ENCODE measurements at places on chromosomes 12 and 14.

DNA sequence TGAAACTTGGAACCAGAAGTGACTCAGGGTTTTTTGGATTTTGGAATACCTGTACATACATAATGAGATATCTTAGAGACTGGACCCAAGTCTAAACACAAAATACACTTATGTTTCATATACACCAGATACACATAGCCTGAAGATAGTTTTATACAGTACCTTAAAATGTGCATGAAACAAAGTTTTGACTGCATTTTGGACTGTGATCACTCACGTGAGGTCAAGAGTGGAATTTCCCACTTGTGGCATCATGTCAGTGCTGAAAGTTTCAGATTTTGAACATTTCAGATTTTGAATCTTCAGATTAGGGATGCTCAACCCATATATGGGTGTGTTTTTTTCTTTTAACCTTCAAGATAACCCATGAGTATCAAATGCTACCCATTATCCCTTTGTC, 6.6 kb downstream of the SBNO1 start:
- DNase-seq = no peak

DNA sequence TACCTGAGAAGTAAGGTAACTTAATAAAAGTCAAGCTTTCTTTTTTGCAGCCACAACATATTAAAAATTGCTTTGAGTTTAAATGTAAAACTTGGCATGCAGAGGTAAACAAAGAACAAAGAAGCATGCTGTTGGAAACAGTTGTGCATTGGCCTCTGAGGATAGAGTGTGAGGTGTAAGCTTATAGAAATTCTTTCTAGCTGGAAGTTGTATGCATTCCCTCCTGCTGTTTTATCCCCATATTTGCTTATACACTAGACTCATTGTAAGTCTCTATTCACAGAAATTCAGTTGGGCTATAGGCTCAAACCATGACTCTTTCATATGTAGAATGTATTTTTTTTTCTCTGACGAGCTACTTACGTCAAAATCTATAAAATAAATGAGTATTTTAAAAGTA, 316.3 kb downstream of the SLC6A15 start:
- DNase-seq = no peak

- DNase-seq = no peak
Observed at GRCh38 chr14:97687944-97688630, 890.9 kb downstream of the VRK1 start.

- DNase-seq = no peak
Observed at GRCh38 chr12:28268608-28269229, 78.5 kb downstream of the CCDC91 start.

GRCh38 chr12:15214851-15215601, 6.2 kb downstream of the RERG start:
- no peak for DNase-seq

- no peak for DNase-seq
Observed at GRCh38 chr12:68119724-68120211, 39.8 kb downstream of the IFNG start.

DNA sequence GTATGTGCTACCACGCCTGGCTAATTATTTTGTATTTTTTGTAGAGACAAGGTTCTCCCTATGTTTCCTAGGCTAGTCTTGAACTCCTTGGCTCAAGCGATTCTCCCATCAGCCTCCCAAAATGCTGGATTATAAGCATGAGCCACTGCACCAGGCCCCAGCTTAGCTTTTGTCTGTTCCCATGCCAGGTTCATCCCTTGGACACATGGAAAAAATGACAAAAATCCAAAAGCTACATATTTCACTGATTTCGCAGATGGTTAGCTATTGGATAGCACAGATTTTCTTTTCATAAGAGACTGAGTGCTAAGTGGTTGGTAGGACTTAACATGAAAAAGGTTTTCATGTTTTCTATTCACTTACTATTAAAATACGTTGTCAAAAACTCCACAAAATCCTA, 286.6 kb upstream of the KITLG start:
- DNase-seq = no peak

DNA sequence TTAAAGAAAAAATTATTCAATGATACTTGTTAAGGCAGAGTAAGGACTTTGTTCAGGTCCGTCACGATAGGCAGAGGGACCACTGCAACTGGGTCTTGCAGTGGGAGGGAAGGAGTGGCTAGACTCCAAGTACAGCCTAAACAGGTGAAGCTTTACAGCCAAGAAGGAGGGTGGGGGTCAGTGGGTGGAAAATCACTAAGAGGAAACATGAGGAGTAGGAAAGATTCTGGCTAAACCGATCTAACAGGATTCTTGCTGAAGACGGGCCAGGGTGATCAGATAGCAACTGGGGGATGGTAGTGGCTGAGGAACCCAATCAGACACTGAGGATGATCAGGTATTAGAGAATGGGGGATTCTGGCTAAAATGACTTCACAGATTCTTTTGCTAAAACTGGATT, 100.2 kb downstream of the TTC7B start:
- no peak for DNase-seq

GRCh38 chr14:53325176-53325806, 172.2 kb upstream of the DDHD1 start:
- DNase-seq = no peak

DNA sequence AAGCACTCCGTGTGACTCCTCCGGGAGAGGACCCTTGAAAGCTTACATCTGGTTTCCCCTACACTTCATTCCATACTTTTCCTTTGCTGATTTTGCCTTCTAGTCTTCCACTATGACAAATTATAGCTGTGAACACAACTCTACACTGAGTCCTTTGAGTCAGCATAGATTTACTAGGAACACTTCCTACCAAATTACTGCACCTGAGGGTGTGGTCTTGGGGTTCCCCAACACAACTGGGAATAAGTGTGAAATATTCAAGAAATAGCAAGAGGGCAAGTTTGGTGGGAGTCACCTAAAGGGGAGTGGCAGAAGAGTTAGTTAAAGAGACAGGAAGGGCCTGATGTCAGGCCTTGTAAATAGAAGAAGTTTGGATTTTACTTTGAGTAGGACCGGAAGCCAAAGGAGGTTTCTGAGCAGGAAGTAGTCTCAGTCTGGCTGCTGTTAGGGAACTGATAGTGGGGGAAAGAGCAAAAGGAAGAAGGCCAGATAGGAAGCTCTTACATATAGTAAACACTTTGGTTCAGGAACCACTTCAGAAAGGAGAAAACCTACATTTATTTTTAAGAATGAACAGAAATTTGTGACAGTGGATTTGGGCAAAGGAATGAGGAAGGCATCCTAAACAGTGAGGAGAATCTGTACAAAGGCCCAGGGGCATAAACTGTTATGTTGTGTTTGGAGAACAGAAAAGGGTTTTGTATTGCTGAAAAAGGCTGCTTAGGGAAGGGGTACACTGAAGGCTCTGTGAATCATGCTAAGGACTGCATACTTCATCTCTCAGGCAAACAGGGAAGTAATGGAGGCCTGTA, 14.2 kb downstream of the SEL1L start:
- no peak for DNase-seq

DNA sequence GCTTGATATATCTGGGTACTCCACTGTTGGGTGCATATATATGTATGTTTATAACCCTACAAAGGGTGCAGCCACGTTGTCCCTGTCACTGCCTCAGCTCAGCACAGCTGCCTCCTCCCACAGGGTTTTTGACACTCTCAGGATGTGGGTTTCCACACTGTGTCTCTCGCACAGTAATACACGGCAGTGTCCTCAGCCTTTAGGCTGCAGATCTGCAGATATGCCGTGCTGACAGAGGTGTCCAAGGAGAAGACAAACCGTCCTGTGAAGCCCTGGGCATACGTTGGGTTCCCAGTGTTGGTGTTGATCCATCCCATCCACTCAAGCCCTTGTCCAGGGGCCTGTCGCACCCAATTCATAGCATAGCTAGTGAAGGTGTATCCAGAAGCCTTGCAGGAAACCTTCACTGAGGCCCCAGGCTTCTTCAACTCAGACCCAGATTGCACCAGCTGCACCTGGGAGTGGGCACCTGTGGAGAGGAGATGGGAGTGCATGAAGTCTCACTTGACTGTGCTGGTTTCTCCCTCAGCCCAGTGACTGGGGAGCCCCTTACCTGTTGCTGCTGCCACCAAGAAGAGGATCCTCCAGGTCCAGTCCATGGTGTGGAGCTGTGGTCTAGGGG, 498.7 kb downstream of the TMEM121 start:
- DNase-seq = no peak

DNA sequence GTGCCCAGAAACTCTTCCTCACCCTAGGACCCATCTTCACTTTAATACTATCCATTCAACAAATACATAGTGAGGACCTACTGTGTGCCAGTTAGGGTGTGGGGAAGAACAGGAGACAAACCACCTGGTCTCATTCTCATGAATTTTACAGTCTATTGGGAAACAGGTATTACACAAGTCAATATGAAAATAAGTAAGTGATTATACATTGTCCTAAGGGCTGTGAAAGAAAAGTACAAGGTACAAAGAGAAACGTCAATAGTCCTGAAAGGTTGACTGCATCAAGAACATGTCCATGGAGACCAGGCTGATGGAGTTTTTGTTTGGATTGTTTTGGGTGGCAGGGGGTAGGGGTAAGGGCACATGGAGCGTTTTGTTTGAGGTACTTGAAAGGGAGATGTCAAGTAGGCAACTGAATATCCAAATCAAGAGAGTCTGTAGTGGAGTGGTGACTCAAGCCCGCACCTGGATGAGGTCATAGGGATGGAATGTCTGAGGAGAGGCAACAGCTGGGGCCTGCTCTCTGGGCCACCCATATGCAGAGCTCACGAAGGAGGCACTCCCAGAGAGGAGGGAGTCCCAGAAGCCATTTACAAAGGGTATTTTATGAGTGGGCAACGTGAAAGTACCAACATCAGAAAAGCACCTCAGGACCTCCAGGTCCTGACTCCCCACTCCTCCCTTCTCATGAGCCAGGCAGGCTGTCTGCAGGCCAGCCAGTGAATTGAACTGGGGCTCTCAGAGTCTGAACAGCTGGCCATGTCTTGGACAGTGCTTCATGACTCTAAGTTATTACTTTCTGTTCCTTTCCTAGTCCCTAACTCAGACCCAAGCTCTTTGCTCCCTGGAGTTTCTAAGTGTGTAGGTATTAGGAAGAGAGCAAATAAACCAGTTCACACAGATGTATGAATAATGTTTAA, 272.0 kb downstream of the ZFP36L1 start:
- peak; percentile 77 for DNase-seq

DNA sequence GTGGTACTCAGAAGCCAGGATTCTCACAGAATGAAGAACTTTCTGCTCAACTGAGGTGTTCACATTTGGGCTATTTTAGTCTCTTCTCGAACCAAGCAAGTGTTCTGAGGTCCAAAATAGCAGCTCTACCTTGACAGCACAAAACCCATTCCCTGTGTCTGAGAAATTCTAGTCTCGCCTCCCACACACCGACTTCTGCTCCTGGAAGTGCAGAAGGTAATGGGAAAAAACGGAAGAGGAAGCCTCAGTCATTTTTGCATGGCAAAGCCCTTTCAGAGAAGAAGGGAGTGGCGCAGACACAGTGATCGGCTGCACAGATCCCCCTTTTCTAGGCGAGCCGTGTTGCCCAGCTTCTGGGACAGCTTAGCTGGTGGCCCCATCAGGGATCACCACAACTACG, 31.2 kb upstream of the VPS33A start:
- DNase-seq = no peak

All from epithelial cell of prostate (primary cell).